ENCODE measurements at places on chromosomes 12 and 14. TPM values are rescaled to one million over a fixed set of nuclear protein-coding genes. Genes with fewer than 3 reads are reported as not detected.

The VSX2 gene
- not detected for total RNA-seq

The RNFT2 gene
- 15.9 TPM for total RNA-seq

The SLC38A4 gene
- total RNA-seq = not detected

The TMEM263 gene
- total RNA-seq = 38.3 TPM

The JKAMP gene
- 26.4 TPM for total RNA-seq

The SLC7A8 gene
- 1.7 TPM for total RNA-seq

The KRT80 gene
- not detected for total RNA-seq

The IRAK3 gene
- total RNA-seq = 0.45 TPM

The HOXC13 gene
- total RNA-seq = not detected

The C12orf56 gene
- not detected for total RNA-seq

The CLEC1B gene
- total RNA-seq = not detected
